CD4-positive, alpha-beta T cell (primary cell): ENCODE measurements at places on chromosomes 11 and 22. TPM values are rescaled to one million over a fixed set of nuclear protein-coding genes. Genes with fewer than 3 reads are reported as not detected.

DNA sequence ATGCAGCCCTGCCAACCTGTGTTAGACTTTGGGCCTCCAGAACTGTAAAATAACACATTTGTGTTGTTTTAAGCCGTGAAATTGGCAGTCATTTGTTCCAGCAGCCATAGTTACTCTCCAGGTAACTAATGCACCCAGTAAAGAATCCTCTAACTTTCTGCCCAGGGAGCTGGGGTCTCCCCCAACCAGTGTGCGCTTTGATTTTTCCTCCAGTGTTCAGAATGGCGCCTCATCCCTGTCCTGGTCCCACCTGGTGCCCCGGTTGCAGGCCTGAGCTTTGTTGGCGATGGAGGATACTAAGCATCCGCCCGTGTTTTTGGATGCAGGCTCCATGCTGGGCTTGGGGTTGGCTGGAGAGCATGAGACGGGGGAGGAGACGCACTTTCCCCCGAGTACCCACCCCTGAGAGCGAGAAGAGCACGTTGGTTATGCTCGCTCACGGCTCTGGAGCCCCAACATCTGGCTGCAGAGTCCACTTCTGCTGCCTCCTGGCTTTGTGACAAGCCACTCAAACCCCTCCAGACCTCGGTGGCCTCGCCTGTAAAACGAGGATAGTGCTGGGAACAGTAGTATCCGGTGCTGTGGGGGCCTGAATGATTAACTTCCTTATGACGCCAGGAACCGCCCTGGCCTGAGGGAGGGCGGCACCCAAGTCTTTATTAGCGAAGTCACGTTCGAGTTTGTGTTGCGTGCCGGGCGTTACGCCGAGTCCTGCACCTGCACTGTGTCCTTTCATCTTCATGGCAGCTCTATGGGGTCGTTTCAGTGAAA lies 25.8 kb downstream of the MRGPRD start:
- no peaks in the 10 kb centered on the region for H3K36me3 ChIP-seq
- no peak overlapping the region for H3K4me3 ChIP-seq
- H3K4me1 ChIP-seq: peaks cover 16% of the 10 kb centered on the region

DNA sequence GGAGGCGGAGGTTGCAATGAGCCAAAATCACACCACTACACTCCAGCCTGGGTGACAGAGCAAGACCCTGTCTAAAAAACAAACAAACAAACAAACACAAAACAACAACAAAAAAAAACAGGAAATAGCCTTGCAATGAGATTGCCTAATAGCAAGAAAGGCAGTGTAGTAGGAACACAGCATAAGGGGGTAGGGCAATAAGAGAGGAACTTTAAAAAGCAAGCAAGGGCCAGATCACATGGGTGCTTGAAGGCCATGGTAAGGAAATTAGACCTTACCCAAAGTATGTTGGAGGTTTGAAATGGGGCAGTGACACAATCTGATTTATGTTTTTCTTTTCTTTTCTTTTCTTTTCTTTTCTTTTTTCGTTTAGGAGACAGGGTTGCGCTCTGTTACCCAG lies 34.7 kb upstream of the NRIP3 start:
- H3K27ac ChIP-seq: no peak overlapping the region
- no peak for DNase-seq
- peaks cover 3% of the 10 kb centered on the region for H3K27me3 ChIP-seq
- H3K4me3 ChIP-seq: no peak overlapping the region
- H3K36me3 ChIP-seq: no peaks in the 10 kb centered on the region

DNA sequence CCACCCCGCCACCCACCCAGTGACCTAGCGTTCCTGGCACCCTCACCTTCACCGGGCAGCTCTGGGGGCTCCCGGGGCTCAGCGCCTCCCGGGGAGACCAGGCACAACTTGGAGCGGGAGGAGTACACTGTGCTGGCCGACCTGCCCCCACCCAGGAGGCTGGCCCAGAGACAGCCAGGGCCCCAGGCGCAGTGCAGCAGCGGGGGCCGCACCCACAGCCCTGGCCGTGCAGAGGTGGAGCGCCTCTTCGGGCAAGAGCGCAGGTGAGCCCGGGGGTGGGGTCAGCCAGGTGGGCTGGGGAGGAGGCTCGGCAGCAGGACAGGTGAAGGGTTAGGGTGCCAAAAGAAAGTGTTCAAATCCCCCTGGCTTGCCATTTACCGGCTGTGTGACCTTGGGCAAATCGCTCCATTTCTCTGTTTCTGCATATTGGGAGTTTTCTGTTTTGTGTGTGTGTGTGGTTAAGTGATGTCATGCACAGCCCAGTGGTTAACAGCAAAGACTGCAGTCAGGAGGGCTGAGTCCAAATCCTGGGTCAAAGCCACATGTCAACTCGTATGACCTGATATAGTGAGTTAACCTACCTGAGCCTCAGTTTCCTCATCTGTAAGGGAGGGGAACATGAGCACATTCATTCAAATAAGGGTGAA lies 29.5 kb downstream of the TRIOBP start:
- H3K4me3 ChIP-seq: no peak overlapping the region
- H3K36me3 ChIP-seq: no peaks in the 10 kb centered on the region
- H3K27ac ChIP-seq: no peak overlapping the region
- no peaks in the 10 kb centered on the region for H3K27me3 ChIP-seq
- H3K4me1 ChIP-seq: no peaks in the 10 kb centered on the region
- DNase-seq: no peak

The APOA1 gene
- 0.47 TPM for total RNA-seq

The OR6T1 gene
- not detected for total RNA-seq

The TSSK2 gene
- total RNA-seq: not detected
